Sigmoid colon (tissue), 7 donors: ENCODE measurements at places on chromosomes 13 and 19.

DNA sequence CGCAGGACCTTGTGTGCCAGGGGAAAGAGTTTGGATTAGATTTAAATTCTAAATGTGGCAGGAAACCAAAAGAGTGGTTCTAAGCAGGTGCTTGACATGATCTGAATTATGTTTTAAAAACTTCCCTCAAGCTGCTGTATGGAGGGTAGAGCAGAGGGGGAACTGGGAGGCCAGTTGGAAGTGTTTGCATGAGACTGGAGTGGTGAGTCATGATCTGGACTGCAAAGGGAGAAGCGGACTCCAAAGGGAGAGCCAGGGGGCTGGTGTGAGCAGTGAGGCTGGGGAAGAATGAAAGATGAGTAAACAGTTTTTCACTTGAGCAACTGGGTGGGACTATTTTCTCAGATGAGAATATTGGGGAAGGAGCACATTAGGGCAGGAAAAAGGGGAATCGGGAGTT, 206.1 kb downstream of the DNAJC15 start:
- DNase-seq: no peak

DNA sequence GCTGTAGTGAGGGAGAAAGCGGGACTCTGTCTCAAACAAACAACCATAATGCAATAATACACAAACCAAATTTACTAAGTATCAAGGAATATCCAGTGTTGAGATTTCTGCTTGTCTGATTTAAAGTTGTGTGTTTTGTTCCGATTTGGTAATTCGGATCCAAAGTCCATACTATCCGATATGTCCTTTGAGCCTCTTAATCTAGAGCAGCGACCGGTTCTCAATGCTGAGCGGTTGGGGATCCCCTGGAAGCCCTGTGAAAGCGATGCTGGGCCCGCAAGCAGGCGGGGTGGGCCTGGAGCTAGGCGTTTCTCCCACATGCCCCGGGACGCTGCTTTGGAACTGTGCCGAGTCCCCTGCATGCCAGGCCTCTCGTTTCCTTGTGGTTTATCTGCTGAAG, 20.2 kb downstream of the C19orf44 start:
- DNase-seq: no peak

DNA sequence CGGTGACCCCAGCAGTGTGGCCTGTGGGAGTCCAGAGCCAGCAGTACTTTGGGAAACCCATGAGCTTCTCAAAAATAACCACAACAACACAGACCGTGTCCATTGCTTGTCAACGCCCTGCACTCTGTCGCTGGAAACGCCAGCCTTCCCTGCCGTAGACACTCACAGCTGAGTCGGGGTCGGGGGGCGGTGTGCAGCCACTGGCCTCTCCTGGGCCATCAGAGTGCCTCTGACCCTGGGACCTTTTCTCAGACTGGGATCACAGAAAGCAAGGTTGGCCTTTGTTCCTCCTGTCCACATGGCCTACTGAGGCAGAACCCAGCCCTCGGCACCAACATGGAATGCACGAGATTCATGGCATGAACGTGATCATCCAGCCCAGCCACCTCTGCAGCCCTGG, 95.7 kb downstream of the TUBA3C start:
- DNase-seq: no peak

- DNase-seq: no peak
Measured at GRCh38 chr13:30841154-30841553, 64.9 kb upstream of the MEDAG start.

DNA sequence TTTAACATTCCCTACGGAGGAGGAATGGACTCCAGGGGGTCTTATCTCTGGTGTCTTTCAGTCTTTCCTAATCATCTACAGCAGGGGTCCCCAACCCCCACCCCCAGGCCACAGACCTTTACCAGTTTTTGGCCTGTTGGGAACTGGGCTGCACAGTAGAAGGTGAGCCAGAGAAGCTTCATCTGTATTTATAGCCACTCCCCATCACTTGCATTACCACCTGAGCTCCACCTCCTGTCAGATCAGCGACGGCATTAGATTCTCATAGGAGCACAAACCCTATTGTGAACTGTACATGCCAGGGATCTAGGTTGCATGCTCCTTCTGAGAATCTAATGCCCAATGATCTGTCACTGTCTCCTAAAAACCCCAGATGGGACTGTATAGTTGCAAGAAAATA, 120.0 kb upstream of the TMTC4 start:
- DNase-seq: no peak

GRCh38 chr13:92679602-92680001, 547.0 kb upstream of the GPC6 start:
- DNase-seq: no peak

DNA sequence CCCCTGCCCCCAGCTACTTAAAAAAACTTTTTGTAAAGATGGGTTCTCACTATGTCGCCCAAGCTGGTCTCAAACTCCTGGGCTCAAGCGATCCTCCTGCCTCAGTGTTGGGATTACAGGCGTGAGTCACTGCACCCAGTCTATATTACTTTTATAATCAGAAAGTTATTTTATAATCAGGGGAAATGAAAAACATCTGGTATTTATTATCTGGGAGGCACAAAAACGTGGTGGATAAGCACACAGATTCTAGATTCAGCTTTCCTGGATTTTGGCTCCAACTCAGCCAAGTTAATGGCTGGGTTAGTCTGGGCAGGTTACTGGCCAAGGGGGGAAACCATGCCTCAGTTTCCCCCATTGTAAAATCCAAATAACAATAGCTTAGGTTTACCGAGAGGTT, 24.7 kb downstream of the KEAP1 start:
- DNase-seq: no peak

- no peak for DNase-seq
Measured at GRCh38 chr13:101308247-101309013, 107.9 kb downstream of the NALCN start.
